Fibroblast of pulmonary artery (primary cell): ENCODE measurements at places on chromosomes 7 and 10.

DNA sequence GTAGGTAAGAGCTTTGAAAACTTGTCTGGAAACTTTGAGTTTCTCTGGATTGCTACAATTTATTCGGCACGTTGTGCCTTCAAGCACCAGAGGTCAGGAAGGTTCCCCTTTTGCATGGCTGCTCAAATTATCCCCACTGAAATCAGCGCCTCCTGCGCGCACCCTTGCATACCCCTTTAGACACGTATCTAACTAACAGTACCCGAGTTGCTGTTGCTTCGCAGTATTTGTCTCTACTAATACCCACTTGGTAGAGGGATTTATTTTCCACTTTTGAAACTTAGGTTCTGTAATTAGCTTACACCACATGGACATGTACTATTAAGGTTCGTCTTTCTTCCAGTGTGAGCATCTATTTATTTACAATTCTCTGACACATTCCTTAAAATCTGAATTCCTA lies 1.6 kb downstream of the MEOX2 start:
- DNase-seq: no peak

DNA sequence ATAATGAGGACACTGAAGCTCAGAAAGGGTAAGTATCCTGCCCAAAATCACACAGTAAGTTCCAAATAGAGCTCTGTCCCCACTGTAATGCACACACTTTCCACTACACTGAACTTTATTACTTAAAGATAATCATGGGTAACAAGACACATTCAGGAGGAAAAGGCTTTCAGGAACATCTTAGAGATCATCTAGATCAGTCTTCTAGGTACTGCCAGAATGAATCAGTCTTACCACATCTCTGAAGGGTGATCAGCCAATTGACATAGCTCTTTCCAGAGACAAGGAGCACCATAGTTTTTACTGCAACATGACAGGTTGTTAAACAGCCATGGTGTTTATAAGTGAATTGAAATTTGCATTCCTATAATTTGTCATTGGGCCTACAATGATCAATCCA lies 5.4 kb upstream of the HERPUD2 start:
- no peak for DNase-seq

GRCh38 chr7:27510541-27510940 lies 152.1 kb downstream of the HIBADH start:
- DNase-seq: no peak

DNA sequence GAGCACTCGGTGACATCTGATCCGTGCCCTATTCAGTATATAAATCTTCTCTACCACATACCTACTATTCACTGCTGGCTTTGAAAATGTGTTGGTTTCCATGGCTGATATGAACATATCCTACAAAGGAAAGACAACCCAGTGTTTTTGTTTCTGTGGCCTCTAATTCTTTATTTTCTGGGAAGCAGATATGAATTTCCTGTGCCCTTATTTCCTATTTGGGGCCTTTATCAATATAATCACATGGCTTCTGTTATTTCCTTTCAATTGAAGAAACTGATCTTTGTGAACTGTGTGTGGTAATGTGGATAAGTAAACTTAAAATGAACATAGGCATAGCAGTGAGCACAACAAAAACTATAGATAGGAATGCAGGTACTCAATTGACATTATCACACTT lies 10.6 kb downstream of the CCNJ start:
- DNase-seq: no peak

GRCh38 chr7:151315038-151315655 lies 26.5 kb upstream of the NUB1 start:
- peak; percentile 78 for DNase-seq

DNA sequence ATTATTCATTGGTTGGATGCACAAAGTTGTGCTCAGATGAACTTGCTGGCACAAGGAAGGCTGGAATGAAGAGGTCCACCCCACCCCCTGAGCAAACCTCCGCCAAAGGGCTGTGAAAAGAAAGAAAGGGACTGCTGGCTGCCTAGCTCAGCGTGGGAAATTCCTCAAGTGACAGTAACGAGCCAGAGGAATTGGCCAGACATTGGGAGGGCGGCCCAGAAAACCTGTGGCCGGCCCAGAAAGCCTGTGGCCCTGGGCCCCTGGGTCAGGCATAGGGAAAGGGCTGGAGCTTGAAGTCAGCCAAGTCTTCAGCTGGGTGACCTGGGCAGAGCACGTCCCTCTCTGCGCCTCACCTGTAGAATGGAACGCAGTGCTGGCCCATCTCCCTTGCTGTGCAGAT lies 30.6 kb upstream of the CTBP2 start:
- no peak for DNase-seq

GRCh38 chr10:131795761-131796160 lies 105.0 kb upstream of the PPP2R2D start:
- no peak for DNase-seq

DNA sequence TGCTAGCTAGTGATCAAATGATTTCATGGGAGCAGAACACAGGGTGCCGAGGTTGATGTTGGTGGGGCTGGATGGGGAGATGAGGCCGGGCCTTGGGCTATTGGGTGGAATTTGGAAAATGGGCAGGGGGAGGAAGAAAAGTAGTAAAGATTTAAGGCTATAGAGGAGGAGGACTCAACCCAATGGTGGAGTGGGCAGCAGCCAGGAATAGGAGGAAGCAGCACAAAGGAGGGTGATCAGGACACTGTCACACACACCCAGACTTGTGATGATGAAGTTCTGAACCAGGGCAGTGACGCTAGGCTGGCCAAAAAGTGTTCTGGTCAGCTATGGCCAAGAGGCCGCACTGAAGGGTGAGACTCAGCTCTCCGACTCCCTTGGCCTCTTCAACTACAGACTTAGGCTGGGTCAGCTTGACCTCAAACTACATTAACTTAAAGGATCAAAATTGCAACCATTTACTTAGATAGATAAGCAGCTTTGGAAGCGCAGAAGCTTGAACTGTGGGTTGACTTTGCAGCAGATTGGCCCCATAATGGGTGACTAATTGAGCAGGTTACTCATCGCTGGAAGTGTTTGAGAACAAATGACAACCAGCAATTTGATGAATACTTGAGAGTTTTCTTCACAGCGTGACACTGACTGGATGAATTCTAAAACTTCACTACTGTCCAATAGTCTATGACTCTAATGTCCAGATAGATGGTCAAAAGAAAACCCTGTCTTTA lies 29.4 kb upstream of the GPR26 start:
- no peak for DNase-seq
